ENCODE measurements at places on chromosomes 16 and 17.

GRCh38 chr17:38550661-38551060 is 55.1 kb downstream of the SRCIN1 start:
- DNase-seq = no peak

DNA sequence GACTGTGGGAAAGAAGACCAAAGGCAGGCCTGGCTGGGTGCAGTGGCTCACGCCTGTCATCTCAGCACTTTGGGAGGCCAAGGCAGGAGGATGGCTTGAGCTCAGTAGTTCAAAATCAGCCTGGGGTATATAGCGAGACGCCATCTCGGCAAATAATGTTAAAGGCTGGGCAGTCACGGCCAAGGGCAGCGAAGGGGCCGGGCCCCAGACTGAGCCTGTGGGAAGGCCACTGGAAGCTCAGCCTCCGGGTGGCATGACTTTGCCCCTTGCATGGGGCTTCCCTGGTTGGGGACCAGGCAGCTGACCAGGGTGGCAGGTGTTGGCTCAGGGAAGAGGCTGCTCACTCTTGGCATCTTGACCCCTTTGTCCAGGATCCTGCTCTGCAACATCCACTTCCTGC is 14.0 kb upstream of the CD300LD start:
- no peak for DNase-seq

GRCh38 chr16:1341495-1342420 is 8.3 kb downstream of the BAIAP3 start:
- DNase-seq = no peak

DNA sequence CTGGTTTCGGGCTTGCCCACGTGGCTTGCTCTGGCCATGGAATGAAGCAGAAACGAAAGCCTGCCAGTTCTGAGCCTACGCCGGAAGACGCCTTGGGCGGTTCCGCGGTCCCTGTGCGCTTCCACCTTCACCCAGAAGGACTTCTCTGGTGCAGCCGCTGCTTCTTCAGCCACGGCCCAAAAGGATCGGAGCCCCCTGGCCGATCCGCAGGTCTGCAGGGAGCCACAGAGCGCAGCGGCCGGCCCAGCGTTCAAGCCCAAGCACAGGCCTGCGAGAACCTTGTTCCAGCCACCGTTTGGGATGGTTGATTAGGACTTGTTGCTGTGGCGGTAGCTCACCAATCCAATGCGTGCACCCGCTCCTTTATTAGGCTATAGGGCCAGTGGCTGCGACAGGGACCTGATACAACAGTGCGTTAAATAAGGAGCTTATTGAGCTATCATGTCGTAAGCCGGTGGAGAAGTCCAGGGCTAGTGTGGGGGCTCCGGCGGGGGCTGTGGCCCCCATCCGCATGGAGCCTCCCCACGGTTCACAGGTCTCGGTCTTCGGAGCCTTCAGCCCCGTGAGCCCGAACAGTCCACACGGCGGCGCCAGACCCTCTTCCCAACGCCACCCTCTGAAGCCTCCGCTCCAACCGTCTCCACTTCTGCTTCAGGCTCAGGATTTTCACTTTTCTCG is 10.2 kb upstream of the MPP2 start:
- peak; percentile 58 for DNase-seq

GRCh38 chr17:80822700-80823410 is 168.8 kb upstream of the CHMP6 start:
- no peak for DNase-seq

DNA sequence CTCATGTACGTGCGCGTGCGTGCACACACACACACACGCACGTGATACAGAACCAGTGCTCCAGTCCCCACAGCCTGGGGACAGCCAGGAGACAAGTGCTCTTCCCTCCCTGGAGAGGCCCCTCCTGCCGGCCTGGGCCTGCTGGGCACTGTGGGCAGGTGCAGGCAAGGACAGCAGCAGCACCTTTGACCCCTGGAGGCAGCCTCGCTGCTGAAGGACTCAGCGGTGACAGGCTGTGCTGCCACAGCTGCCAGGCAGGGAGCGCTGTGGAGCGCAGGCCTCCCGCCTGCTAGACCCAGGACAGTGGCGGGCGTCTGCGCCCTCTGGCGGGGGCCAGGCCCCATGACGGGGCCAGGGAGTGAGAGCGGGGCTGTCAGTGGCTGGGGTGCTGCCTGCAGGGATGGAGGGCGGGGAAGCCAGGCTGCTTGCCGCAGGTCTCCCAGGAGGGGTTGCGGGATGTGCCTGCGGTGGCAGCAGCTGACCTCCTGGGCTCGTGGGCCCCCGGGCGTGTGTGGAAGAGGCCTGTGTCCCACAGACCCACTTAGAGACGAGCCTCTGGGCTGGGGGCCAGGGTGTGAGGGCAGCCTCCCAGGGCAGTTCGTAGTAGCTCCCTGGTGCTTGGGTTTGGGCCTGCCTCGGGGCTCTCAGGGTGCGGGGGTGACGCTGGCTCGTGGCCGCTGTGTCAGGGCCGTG is 63.5 kb upstream of the PVALEF start:
- peak; percentile 94 for DNase-seq

DNA sequence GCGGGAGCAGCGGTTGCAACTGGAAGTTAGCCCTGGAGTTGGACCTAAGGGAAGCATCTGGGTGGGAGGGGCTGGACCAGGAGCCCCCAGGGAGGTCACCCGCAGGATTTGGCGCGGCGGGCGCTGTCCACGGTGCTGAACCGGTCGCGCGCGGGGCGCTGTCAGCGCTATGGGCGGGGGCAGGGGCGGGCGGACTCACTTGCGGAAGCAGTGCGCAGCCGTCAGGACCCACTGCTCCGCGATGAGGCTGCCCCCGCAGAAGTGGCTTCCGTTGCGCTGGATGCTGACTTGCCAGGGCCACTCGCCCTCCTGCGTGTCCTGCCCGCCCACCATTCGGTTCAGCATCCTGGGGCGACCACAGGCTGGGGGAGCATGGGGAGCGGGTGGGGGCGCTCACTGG is 4.5 kb downstream of the PRSS27 start:
- DNase-seq = peak; percentile 94

- DNase-seq = peak; percentile 83
Observed at GRCh38 chr17:38703742-38704605, 1.1 kb upstream of the MLLT6 start.

- no peak for DNase-seq
Observed at GRCh38 chr16:63623551-63624039, 1498.3 kb downstream of the CDH11 start.

GRCh38 chr17:49455272-49455861 is 39.7 kb upstream of the NGFR start:
- no peak for DNase-seq

DNA sequence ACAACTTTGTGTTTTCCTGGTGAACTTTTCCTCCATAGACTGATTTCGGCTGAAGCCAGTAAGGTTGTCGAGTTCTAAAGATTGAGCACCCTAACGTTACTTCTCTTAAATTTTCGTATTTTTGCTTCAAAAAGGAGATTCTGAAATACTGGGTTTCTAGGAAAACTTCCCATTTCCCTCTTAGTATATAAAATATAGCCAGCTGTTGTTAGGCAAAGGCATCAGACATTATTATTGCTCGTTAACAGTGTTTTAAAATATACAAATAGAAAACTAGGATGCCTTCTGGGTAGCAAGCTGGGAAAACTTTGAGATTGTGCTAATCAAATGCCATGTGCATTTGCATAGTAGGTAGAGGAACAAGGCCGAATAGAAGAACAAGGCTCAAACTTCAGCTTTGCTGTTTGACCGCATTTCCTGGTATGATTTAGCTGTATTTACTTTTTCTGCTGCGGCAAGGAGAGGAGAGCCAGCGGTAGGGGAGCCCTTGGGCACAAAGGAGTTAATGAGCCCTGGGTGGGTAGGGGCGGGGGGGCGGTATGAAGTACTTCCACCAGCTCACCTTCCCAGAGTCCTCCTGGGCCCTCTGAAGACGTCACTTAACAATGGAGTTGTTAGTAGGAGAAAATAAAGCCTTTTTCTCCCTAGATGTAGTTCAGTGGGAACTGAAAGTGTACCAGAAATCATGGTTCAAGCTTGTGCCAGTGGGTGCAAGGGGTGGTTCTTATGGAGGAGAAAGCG is 151.9 kb downstream of the MSI2 start:
- peak; percentile 46 for DNase-seq

GRCh38 chr17:82927661-82928601 is 88.1 kb upstream of the ZNF750 start:
- no peak for DNase-seq

- no peak for DNase-seq
Observed at GRCh38 chr17:5630434-5630833, 46.1 kb upstream of the NLRP1 start.

- peak; percentile 17 for DNase-seq
Observed at GRCh38 chr16:85892760-85893159, 6.2 kb upstream of the IRF8 start.

GRCh38 chr16:50395763-50396710 is 27.2 kb upstream of the BRD7 start:
- no peak for DNase-seq

GRCh38 chr17:32601866-32602265 is 115.1 kb downstream of the CDK5R1 start:
- no peak for DNase-seq

GRCh38 chr16:4293822-4294457 is 21.1 kb upstream of the TFAP4 start:
- no peak for DNase-seq

GRCh38 chr17:7886227-7887037 is 2.2 kb upstream of the CHD3 start:
- no peak for DNase-seq

DNA sequence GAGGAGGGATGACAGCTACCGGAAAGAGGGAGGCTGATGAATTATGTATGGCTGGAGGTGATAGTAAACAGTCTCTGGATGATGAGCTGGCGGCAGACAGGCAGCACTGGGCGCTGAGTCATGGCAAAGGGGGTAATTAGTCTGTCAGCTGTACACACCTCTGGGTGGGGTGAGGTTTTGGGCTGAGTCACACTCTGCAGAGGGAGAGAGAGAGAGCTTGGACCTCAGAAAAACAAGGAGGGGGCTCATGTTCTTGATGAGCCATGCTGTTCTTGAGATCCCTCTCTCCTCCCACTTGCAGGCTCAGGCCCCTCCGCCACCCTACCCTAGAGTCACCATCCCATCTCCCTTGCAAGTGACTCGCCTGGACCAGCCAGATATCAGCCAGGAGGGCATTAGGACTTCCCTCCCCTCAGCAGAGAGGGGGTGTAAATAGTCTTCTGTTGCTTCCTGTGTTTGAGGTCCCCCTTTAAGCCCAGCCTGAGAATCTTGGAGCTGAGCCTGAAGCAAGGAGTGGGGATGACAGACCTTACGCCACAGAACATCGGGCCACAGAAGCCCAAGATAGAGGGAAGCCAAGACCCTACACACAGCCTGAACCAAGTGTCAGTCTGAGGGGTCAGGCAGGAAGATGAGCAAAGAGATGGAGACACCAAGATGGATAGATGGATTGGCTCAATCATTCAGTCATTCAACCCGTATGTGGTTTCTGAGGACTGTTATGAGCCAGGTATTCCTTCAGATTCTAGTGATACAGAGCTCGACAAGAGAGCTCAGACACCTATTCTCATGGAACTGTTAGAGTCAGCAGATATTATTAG is 383.2 kb upstream of the CCL2 start:
- no peak for DNase-seq

DNA sequence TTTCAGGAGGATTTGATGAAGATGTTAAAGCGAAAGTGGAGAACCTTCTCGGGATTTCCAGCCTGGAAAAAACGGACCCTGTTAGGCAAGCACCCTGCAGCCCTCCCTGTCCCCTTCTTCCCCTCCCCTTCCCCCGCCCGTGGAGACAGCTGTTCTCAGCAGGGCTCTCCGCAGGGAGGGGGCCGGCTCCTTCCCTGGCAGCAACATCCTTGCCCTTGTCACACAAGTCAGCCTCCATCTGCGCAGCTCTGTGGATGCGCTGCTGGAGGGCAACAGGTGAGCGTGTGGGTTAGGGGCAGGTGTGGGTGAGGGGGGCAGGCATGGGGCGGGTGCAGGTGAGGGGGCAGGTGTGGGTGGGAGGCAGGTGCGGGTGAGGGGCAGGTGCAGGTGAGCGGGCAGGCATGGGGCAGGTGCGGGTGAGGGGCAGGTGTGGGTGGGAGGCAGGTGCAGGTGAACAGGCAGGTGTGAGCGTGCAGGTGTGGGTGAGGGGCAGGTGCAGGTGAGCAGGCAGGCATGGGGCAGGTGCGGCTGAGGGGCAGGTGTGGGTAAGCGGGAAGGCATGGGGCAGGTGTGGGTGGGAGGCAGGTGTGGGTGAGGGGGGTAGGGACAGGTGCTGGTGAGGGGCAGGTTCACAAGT is 9.4 kb downstream of the CYBC1 start:
- DNase-seq = peak; percentile 64

GRCh38 chr16:79480056-79480455 is 120.5 kb downstream of the MAF start:
- DNase-seq = no peak

- DNase-seq = no peak
Observed at GRCh38 chr16:48003206-48003907, 152.4 kb downstream of the ABCC12 start.

DNA sequence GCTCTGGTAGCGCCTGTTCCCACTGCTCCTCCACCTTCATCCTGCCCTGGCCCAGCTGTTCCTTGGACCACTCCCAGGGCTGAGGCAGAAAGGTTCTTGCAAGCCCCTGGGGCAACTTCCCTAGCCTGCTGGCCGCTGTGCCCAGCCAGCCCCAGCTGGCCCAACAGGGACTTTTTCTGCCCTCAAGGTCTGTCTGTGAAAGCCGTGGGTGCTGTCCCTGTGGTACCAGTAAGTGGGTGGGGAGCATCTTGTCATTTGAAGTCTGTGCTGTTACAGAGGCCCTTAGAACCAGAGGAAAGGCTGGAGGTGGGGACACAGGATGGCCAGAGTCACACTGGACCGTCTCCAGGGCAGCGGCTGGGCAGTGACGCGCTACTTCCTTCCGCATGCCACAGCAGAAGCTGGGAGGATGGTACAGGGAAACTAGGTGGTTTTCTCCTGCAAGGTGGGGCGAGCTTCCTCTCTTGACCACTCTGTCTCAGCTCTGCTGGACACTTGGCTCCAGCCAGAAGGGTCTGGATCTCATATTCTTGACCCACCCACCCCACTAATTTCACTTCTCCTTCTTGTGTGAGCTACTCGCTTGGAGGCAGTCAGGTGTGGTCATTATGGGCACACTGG is 87.8 kb downstream of the PLCG2 start:
- peak; percentile 72 for DNase-seq

DNA sequence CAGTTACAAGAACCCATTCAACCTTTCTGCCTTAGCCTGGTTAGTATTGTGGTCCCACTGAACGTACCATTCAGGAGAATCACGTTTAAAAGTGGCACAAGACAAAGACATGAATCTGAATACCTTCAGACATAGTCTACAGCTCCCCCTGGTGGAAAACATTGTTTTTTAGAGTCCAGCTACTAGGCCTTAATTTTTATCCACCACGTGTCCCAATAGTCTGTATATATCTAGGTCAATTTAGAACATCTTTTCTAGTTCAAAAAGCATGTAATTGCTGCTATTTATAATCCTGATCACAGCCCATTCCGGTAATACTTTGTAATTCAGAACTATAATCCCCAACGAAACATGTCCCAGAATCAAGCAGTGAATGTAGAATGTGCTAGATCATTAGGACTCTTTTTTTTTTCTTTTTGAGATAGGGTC is 13.7 kb upstream of the GUCY2D start:
- DNase-seq = peak; percentile 92

GRCh38 chr17:40803617-40804082 is 3.9 kb upstream of the KRT28 start:
- DNase-seq = peak; percentile 85

GRCh38 chr17:29616300-29617048 is 6.2 kb downstream of the CORO6 start:
- DNase-seq = no peak

- no peak for DNase-seq
Observed at GRCh38 chr16:67202426-67202825, 3.5 kb downstream of the ELMO3 start.

All from suppressor macrophage treated with lipopolysaccharide for 1 hour (primary cell).